Effector memory CD4-positive, alpha-beta T cell (primary cell): ENCODE measurements at places on chromosomes 2 and 18.

- no peak for DNase-seq
Observed at GRCh38 chr2:111168528-111169239, 48.0 kb downstream of the BCL2L11 start.

DNA sequence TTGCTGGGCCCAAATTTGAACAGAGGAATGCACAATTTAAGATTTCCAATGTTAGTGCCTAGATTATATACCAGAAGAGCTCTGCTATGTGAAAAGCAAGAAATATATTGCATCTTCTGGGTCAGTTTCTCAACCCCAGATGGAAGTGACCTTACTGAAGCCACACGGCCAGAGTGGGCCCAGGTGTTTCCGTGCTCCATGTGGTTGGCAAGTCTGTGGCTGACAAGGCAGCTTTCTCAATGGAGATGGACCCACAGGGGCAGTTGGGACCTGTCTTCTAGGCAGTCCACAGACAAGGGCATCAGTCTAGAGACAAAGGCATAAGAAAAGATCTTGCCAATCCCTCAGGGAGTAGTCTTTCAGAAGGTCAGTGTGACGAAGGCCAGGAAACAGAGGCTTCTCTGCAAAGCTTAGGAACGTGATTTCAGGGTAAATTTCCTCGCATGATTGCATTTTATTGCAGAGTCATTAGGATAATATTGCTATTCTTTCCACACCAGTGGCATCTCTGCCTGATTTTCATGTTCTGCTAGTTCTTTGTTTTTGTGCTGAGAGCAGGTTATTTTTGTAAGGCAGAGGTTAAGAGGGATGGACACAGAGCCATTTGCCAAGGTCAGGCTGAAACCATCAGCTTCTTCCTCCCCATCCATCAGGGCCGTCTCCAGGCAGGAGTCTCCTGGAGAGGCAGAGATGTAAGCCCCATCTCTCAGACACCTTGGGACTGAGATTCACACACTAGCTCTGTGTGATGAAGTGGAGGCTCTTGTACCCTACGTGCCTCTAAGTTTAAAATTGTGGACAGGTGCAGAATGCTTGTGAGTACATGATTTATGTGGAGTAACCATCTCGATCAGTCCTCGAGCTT, 202.1 kb downstream of the ANKRD30B start:
- no peak for DNase-seq

- no peak for DNase-seq
Observed at GRCh38 chr2:196934672-196935071, 8.2 kb upstream of the PGAP1 start.

- DNase-seq = no peak
Observed at GRCh38 chr2:171086352-171087290, 74.1 kb downstream of the TLK1 start.

GRCh38 chr18:77167251-77167650, 34.7 kb upstream of the MBP start:
- DNase-seq = no peak

DNA sequence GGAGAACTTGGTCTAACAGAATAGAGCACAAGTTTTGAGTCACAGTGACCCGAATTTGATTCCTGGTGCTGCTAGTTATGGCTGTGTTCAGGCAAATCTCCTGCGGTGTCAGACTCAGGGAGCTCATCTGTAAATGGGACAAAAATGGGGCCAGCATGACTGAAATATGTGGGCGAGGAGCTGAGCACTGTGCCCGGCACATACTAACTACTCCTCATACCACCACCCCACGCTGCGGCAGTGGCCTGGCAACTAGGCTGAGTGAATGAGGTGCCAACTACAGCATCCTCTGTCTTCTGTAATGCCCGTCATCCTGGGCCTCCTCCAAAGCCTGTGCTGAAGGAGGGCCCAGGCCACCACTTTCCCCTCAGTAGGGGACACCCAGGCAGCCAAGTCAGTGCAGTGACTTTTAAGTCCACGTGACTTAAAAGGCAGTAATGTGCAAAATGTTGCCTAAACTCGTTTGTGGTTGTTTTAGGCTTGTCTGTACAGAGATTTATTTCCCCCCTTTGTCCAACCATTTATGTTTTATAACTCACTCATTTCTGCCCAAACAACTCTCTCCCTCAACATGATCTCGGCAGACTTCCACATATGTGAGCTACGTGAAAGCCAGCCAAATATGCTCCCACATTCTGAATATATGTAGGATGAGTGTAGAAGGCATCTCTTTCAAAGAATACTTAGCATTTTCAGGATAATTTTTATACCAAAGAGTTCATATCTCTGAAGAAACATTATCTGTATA, 773.7 kb downstream of the TSN start:
- no peak for DNase-seq

DNA sequence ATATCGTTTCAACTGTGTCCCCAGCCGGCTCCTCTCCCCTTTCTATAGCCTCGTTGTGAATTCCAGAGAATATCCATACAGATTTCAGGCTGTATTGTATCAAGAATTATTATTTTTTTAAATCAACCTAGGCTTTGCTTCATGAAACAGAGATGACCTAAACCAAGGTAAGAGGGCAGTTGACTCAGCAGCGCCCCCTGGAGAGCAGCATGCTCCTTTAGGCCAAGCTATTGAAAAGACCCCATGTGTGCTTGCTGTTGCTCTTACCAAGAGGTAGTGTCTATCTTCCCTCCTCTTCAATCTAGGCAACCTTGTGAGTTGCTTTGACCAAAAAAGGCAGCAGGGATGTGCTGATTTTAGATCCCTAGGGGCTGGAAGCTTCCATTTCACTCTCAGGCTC, 426.7 kb upstream of the SMIM21 start:
- DNase-seq = no peak

GRCh38 chr18:60027397-60027796, 127.6 kb downstream of the PMAIP1 start:
- DNase-seq = no peak

GRCh38 chr2:232593982-232594381, 39.4 kb upstream of the EFHD1 start:
- no peak for DNase-seq

DNA sequence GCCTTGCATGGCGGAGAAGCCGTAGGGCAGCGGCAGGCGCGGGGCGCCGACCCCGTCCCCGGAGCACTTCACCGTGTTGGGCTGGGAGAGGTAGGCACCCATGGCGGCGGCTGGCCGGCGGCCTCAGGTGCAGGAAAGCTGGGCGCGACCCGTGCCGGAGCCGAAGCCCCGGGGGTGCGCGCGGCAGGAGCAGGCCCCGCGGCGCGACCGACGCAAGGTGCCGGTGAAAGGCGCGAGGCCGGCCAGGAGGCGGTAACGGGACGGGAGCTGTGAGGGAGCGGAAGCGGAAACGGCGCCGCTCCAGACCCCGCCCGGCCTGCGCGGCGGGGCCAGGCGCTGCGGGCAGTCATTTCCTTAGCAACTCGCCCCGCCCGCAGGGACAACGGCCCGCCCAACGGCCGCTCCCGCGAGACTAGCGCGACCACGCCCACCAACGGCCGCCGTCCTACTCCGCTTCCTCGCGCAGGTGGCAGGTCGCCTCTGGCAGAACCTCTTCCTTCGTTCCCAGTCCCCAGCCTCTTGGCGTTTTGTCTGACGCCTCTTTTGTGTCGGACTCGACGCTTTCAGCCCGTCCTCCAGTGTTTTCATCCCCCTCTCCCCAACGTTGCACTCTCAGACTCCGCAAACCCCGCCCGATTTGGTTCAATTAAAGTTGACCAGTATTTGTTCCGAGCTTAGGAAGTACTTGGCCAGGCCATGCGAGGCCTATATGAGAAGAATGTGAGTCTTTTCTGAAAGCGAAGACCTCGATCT, at the start of gene PPM1G:
Gene PPM1G, minus strand, starts transcription at position 271 of the 753 bp plus-strand sequence. Its CDS starts 169 bp downstream, at position 102.
- DNase-seq = peak; percentile 89

DNA sequence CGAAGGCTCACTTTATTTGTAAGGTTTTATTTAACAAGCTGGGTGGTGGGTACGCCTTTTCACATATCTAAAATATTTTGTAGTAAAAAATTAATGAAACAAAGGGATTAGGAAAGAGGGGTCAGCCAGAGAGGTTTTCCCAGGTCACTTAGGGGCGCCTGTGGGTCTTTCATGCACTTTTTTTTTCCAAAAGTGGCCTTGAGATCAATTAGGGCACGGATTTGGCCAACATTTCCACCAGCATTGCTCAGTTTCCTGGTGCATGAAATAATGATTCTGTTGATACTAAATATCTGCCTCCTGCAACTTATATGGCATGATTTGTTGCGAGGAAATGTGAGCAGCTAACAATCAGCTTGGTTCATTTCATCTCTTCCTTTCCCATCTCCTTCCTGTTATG, 67.6 kb upstream of the ZCCHC2 start:
- no peak for DNase-seq

DNA sequence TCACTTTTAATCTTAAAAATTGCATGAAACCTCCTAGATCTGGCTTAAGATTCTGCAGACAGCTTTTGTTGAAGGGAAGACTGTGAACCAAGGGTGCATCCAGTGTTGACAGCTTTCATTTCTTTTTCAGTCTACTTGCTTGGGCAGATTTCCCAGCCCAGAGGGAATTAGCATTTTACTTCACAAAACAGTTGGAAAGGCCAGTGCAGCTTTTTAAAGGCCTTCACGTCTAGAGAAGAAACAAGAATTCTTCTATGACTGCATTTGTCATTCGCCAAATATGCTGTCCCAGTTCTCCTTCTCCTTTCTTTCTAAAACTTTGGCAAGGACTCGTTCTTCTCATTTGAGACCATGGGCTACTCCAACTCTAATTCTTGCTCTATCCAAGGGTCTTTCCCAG, 17.4 kb downstream of the NTSR2 start:
- no peak for DNase-seq

DNA sequence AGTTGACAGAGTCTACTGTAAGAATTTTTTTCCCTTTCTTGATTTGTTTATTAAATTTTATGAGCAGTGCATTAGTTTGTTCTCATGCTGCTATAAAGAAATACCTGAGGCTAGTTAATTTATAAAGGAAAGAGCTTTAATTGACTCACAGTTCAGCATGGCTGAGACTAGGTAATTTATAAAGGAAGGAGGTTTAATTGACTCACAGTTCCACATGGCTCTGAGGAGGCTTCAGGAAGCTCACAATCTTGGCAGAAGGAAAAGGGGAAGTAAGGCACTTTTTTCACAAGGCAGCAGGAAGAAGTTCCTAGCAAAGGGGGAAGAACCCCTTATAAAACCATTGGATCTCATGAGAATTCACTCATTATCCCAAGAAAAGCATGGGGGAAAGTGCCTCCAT, 191.4 kb upstream of the VRK2 start:
- DNase-seq = no peak

DNA sequence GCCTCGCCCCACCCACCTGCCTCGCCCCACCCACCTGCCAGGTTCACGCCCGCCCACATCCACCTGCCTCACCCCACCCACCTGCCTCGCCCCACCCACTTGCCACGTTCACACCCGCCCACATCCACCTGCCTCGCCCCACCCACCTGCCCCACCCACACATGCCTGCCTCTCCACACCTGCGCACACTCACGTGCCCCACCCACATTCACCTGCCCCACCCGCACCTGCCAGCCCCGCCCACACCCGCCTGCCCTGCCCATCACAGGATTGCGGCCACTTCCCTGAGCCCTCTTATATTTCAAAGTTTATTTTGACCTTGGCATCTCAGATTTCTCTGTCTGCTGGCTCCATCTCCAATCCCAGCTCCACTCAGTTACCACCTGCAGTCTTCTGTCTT, 217.5 kb upstream of the SOX11 start:
- no peak for DNase-seq

- DNase-seq = no peak
Observed at GRCh38 chr2:173419506-173419905, 64.8 kb downstream of the CDCA7 start.

GRCh38 chr2:229815858-229816257, 101.5 kb upstream of the DNER start:
- no peak for DNase-seq

- no peak for DNase-seq
Observed at GRCh38 chr2:199950396-199950795, 4.9 kb downstream of the TYW5 start.

- no peak for DNase-seq
Observed at GRCh38 chr2:205967391-205968075, 118.4 kb downstream of the INO80D start.

GRCh38 chr18:59344996-59345395, 14.1 kb downstream of the LMAN1 start:
- no peak for DNase-seq

GRCh38 chr2:41998186-41999127, 49.4 kb upstream of the PKDCC start:
- no peak for DNase-seq

- DNase-seq = no peak
Observed at GRCh38 chr2:145710303-145710702, 1190.4 kb upstream of the ZEB2 start.

GRCh38 chr2:98463988-98464771, 19.5 kb downstream of the INPP4A start:
- no peak for DNase-seq

DNA sequence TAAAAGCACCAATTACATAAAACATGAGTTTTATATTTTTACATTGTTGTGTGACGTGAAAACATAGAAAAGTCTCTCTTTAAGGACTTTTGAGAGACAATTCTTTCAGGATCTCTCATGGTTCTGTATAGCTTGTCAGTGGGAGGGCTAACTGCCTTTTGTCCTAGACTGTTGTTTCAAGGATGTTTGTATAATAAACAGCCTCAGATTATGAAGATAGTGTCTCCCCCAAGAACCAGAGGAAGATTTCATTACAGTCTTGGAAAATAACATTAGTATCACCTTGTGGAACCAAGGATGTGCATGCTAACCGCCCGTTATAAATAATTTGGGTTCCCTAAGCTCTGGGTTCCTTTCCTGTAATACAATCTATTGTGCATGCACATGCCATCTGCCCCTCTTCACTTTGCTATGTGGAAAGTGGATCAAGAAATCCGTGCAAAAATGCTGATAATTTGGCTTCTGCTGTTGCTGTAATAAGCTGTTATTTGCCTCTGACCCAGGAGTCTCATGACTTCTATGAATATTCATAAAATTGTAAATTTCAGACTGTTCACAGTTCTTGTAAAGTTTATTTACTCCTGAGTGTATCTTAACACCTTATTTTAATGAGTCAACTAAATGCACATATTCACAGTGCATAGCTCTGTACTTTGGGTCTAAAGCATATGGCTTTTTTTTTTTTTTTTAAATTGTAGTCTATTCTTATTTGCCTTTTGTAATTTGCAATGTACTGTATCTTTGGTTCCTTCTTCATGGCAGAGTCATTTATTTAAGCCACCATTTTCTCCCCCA, 265.5 kb downstream of the PTH2R start:
- DNase-seq = no peak

- no peak for DNase-seq
Observed at GRCh38 chr2:236670235-236670620, 100.6 kb downstream of the ACKR3 start.

GRCh38 chr2:45441571-45441970, 169.5 kb downstream of the SRBD1 start:
- DNase-seq = no peak

GRCh38 chr2:16653083-16653375, 12.6 kb downstream of the CYRIA start:
- no peak for DNase-seq

DNA sequence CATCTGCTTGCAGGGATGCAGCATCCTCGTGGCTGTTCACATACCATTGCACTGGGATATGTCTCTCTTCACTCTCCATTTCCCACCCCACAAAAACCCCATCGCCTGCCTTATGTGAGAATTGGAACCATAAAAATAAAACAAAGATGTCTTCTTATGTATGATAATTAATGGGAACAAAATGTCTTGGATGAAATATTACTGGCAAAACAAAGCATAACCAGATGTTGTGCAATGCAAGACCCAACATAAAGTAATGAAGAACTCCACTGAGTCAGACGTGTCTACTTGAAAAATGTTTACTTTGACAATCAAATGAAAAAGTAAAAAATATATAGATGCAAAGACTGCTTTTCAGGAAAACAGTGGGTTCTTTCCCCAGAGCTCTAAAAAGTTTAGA, 611.3 kb upstream of the SYT4 start:
- DNase-seq = no peak

- DNase-seq = no peak
Observed at GRCh38 chr2:16293871-16294270, 353.5 kb downstream of the MYCN start.
